ENCODE measurements at places on chromosomes 7 and 10.

- no peak for DNase-seq
These were observed 46.2 kb downstream of the SMNDC1 start for GRCh38 chr10:110258542-110258941.

DNA sequence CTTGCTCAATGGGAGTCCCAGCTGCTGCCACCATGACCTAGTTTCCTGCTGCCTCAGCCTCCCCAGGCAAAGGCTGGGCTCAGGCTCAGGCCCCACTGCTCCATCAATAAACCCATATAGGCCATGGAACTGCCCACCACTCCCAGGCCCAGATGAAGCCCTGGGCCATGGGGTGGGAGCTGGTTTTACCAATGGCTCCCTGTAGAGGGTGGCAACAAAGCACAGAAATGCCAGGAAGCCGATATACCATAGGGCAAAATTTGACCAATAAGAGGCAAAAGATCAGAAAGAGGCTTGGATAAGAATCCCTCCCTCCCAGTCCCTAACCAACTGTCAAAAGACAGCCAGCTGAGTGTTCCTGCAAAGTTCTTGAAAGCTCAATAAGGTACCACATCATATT lies 101.8 kb upstream of the DOCK1 start:
- peak; percentile 6 for DNase-seq

DNA sequence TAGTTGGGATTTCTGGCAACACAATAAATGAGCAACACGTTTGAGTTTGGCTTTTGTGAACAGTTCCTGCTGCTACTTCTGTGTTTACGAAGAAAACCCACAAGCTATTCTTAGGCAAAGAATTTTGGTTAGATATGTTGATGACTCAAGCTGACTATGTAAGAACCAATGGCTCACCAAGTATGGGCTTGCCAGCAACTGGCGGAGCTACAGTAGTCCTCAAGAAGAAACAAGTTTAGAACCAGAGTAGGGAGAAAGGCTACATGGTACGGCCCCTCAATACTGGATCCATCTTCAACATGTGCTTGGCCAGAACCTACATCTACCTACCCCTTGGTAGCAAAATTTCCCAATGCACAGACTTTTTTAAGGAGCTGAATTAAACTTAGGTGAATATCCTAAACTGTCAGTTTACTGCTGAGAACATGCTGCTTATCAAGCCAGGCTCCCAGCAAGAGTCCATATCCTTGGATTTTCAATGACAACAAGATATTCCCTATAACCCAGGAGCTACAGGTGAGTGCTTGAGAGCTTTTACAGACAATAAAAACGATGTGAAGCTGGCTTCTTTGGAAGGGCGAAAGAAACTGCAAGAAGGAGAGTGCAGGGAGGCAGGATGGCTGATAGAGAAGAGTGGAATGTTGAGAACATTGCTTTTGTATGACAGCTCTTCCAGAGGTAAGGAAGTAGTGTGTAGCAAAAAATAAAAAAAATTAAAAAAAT lies 74.3 kb upstream of the ASAH2 start:
- DNase-seq, result peak; percentile 92

DNA sequence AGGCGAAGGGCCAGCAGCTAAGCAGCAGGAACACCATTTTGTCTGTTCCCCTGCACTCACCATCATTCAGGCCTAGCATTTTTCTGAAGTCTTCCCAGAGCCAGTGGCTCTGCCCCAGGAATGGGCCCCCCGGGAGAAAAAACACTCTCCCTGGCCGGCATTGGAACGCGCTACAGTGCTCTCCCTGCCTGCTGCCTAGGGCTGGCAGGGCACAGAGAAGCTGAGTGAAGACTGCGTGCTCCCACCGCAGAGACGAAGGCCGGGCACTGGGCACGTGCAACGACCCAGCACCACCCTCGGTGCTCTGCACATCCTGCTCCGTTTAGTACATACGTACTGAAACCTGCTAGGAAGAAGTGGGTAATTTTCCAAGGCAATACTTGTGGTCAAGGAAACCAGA lies 34.4 kb downstream of the HSPA12A start:
- no peak for DNase-seq

GRCh38 chr7:34567906-34568305 lies 90.1 kb upstream of the NPSR1 start:
- DNase-seq, result no peak

DNA sequence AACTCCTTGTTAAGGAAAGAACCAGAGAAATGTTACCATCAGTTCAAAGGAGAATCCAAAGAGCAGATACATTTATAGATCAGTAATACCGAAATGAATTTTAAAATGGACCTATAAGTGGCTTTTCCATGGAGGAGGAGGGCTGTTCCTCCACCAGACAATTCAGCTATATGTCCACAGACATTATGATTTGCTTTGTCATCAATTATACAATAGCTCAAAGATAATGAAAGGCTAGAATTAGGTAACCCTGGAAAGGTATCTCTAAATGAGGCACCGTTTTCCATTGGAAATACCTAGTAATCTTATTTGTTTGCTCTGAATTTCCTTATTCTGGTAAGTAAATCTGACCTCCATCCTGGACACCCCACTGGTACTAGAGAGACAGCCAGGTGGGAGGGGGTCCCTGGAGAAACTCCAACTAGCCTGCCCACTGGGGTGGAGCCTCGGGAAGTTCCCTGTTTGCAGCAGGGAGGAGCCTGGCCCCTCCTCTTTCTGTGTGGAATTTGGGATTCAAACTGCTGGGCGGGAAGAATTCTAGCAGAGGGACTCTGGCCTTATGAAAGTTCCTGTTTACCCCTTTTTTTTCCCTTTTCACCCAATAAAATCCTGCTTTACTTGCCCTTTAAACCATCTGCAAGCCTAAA lies 218.0 kb downstream of the PHF14 start:
- DNase-seq, result no peak

DNA sequence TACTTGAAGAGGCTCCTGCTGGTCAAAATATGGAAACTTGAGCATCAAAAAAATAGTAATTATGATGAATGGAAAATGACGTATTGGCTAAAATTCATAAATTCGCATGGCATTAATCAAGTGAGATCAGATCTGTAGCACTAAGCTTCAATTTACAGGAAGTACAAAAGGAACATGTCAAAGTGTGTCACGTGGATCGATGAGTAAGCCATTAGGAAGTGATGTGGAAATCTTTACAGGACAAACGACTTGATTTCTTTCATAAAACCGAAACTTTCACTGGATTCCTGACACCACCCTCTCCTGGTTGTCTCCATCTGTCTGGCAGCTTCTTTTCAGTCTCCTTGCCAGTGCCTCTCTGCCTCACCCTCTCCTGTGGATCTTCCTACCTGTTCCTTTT lies 25.8 kb downstream of the AKR1C8 start:
- DNase-seq, result peak; percentile 12

DNA sequence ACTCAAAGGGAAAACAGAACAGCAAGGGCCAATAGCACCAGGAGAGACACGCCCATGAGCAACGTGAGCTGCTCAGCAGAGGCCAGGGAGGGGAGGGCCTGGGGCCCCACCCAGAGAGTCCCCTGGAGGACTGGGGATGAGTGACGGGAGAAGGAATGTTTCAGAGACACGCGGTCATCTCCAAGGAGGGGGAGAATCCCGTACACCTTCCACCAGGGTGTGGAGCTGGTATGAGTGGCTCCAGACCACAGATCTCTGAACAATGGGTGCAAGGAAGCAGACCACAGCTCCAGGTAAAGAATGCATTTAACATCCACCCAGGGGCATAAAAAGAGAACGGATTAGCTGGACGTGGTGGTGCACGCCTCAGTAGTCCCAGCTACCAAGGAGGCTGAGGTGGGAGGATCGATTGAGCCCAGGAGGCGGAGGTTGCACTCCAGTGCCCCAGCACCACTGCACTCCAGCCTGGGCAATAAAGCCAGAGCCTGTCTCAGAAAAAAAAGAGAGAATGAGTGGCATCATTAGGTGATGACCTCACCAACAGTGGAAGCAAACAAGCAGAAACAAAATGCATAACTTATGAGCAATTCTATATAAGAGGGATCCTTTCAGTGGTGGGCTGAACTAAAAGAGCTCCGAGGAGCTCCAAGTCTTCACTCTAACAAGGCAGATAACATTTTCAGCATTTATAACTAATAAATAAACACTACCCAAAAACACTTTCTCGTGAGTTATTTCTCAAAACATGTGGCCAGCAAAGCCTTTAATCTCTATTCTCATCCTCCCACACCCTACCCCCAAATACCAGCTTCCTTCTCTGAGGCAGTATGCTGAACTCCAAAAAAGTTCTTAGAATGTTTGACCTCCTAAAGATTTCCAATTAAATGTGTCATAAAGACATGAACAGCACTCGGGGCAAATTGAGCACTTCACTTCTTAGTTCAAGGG lies 12.5 kb downstream of the PSAP start:
- peak; percentile 70 for DNase-seq

- DNase-seq, result no peak
These were observed 31.1 kb downstream of the KAZALD1 start for GRCh38 chr10:101092881-101093354.

DNA sequence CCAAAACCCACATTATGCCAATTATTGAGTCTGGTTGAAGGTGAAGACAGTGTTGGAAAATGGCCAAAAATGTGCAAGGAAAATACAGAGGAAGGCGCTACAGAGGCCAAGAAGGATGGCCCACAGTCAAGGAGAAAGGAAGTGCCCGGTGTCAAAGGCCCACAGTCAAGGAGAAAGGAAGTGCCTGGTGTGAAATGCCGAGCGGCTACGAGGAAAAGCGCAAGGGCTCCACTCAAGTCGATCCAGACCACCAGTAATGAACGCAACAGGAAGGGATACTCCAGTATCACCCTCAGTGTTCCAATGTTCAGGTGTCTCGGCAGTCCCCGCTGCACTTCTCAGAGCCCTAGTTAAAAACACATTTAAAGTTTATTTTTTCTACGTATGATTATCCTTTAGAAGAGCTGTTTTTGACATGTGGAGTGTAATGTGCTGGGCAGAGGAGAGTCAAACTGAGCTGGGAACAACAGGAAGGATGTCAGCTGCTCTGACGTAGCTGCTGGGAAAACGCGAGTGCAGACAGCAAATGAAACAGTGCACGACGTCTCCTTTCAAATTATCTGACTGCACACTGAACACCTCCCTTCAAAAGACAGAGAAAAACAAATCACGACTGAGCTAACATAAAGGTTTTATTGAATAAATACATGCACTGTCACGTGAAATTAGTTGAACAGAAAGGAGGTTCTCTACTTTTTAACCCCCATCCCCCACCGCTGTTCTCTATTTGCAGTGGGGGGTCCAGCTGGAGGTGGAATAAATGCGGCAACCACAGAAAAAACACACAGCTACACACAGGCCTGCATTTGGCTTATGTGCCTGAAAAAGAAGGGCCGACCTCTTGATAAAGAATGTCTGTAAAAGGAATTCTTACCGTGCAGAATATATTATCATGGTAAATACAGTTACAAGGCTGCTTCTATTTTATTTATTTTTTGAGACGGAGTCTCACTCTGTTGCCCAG lies 26.1 kb upstream of the NCAPG2 start:
- DNase-seq, result no peak

GRCh38 chr10:50310560-50311174 lies 59.4 kb upstream of the ASAH2 start:
- DNase-seq, result peak; percentile 32

DNA sequence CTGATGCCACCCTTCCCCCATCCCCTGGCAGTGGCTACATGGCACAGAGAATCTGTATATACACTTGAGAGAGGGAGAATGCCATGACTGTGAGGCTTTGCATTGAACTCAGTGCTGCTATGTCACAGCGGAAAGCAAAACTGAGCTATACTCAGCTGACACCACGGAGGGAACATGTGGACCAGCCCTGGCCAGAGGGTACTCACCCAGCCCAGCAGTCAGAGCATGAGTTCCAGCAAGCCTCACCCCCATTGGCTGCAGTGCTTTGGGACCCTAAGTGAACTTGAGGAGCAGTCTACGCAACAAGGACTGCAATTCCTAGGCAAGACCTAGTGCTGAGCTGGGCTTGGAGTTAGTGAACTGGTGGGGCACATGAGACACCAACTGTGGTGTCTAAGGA lies 10.3 kb upstream of the AOC1 start:
- DNase-seq, result no peak

DNA sequence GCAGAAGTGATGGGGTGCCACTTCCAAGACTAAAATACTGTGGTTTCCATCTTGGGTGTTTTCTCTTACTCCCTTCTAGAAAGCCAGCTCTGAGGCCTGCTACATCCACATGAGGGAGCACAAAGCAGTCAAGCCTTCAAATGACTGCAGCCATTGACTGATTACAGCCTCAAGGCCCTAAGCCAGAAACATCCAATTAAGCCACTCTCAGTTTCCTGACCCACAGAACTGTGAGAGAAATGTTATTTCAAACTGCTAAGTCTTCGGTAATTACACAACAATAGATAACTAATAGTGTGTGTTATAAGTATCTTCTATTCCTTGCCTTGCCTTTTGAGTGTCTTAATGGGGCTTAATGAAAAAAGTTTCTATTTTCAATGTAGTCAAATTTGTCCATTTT lies 24.8 kb downstream of the BRAF start:
- DNase-seq, result no peak

DNA sequence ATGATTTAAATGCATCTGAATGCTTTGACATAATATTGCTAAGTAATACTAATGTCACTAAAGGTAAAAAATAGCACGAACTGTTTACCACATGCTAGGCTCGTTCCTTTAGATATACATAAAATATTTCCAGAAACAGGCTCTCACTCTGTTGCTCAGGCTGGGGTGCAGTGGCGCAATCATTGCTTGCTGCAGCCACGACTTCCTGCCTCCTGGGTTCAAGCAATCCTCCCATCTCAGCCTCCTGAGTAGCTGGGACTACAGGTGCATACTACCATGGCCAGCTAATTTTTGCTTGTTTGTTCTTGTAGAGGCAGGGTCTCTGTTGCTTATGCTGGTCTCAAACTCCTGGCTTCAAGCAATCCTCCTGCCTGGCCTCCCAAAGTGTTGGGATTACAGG lies 183.3 kb downstream of the SGMS1 start:
- DNase-seq, result no peak

GRCh38 chr10:88004451-88004850 lies 141.0 kb downstream of the PTEN start:
- DNase-seq, result peak; percentile 67

DNA sequence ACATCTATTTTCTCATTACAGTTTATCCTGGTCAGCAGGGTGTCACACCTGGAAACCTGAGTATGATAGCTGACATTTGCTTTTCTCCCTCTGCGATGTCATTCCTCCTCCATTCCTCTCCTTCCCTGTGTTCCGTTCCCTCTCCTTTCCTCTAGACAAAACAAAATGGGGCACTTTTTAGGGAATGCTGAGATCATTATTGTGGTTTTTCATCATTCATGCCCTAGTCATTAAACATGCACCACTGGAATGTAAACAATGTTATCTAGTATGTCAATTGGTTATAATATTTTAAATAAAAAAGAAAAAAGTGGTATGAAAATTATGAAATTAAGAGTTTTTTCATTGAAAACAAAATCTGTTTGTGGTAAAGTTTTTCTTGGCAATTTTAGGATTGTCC lies 132.6 kb downstream of the MAPK8 start:
- peak; percentile 81 for DNase-seq

GRCh38 chr10:62681211-62681940 lies 123.1 kb upstream of the ADO start:
- peak; percentile 4 for DNase-seq

GRCh38 chr10:13437026-13437555 lies 89.0 kb upstream of the SEPHS1 start:
- DNase-seq, result no peak

- DNase-seq, result peak; percentile 19
These were observed 36.5 kb downstream of the COL1A2 start for GRCh38 chr7:94431176-94431575.
